ENCODE measurements at places on chromosomes 6 and 20. TPM values are rescaled to one million over a fixed set of nuclear protein-coding genes. Genes with fewer than 3 reads are reported as not detected.

Gene EYS
- total RNA-seq: not detected

Gene MCHR2
- not detected for total RNA-seq

Gene NRN1
- 79.4 TPM for total RNA-seq

Gene PLCB4
- total RNA-seq: 5.3 TPM

DNA sequence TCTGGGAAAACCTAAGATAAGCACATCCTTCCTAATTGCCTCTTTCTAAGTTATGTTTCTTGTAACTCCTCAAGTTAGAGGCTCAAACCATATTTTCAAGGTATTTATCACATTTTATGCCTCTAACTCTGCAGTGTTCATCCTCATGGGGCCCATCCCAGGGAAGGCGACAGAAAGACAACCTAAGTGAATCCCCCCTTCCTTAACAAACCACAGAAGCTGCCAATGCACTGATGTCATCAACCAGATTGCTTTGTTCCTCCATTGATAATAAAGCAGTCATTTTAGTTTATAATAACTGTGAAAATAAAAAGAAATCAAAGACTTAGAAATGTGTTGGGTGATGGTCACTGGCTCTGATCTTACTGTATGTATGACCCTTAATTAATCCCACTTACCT lies 119.5 kb upstream of the TCF21 start:
- peak; percentile 30 for DNase-seq

DNA sequence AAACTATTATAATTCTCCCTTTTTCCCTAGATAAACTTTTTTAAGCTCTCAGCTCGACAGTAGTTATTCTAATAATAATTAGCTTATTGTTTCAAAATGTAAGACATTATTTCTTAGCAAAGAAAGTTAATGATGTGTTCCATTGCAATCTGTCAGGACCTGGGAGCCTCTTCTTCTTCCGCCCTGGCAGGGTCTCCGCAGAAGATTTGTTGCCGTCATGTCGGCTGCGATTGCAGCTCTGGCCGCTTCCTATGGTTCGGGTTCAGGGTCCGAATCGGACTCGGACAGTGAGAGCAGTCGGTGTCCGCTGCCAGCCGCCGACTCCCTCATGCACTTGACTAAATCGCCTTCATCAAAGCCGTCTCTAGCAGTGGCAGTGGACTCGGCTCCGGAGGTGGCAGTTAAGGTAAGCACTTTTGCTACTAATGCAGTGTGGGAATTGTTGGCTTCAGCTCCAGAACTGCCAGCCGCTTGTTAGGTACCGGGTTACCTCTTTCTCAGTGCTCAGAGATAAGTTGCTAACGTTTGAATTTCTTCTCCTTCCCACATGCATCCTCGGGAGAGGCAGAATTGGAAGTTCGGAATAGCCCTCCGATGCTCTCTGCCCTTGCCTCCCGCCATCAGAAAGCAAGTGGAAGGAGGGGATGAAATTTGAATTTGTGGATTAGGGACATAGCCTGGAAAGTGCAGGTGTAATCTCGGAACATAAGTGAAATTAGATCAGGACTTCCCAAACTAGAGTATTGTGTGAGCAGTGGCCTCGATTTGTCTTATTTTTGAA lies at the start of gene CDC40:
TSS of gene CDC40 (plus strand) at position 200 of the 781 bp plus-strand sequence. CDS start at position 218, 18 bp downstream.
- DNase-seq: no peak

All from myocyte (in vitro differentiated cells).